CD8-positive, alpha-beta memory T cell (primary cell): ENCODE measurements at places on chromosomes 7 and 10. TPM values are rescaled to one million over a fixed set of nuclear protein-coding genes. Genes with fewer than 3 reads are reported as not detected.

ZNF804B gene
- not detected for total RNA-seq

TUBGCP2 gene
- 67.9 TPM for total RNA-seq

FAM237B gene
- total RNA-seq: not detected

CLIP2 gene
- 2.4 TPM for total RNA-seq

BTBD16 gene
- total RNA-seq: not detected

GRCh38 chr7:124718032-124718766 is 47.4 kb downstream of the GPR37 start:
- no peaks in the 10 kb centered on the region for H3K27me3 ChIP-seq
- no peaks in the 10 kb centered on the region for H3K36me3 ChIP-seq
- no peaks in the 10 kb centered on the region for H3K4me1 ChIP-seq
- H3K27ac ChIP-seq: no peak overlapping the region
- DNase-seq: no peak

DNA sequence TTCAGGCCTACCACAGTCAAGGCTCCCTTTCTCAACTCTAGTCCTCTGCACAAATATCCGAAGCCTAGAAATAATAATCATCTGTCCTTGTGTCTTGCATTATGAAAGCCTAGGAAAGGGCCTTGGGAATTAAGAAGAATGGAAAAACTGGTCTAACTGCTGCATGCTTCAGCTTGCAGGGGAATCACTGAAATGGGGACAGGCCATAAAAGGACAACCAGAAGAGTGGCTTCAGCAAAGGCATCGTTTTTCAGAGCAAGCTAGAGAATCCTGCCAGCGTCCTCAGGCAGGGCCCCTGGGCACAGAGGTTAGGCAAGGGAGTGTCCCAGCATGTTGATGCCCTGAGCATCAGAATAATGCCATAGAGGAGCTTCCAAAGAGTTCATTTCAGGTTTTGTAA is 13.2 kb downstream of the ERVW-1 start:
- no peaks in the 10 kb centered on the region for H3K27me3 ChIP-seq
- H3K4me3 ChIP-seq: no peak overlapping the region
- H3K36me3 ChIP-seq: no peaks in the 10 kb centered on the region
- DNase-seq: no peak
- H3K27ac ChIP-seq: no peak overlapping the region

DNA sequence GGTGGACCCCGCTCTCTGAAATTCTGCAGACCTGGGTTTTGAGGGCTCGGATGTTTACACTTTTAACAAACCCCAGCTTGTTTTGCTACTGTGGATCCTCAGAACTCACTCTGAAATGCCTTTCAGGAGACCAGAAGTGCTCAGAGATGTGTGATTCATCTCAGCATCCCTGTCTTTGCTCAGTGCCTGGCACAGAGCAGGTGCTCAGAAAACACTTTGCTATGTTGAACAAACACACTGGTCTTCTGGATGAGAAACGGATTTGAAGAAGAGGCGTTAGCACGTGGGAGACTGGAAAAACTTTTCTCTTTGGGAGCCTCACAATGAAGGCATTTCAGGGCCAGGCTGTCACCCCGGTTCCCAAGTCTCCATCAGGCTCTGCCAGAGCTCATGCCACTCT is 53.3 kb downstream of the SH3PXD2A start:
- no peaks in the 10 kb centered on the region for H3K36me3 ChIP-seq
- no peaks in the 10 kb centered on the region for H3K27me3 ChIP-seq
- DNase-seq: no peak
- H3K4me1 ChIP-seq: peaks cover 20% of the 10 kb centered on the region
- H3K27ac ChIP-seq: no peak overlapping the region

DNA sequence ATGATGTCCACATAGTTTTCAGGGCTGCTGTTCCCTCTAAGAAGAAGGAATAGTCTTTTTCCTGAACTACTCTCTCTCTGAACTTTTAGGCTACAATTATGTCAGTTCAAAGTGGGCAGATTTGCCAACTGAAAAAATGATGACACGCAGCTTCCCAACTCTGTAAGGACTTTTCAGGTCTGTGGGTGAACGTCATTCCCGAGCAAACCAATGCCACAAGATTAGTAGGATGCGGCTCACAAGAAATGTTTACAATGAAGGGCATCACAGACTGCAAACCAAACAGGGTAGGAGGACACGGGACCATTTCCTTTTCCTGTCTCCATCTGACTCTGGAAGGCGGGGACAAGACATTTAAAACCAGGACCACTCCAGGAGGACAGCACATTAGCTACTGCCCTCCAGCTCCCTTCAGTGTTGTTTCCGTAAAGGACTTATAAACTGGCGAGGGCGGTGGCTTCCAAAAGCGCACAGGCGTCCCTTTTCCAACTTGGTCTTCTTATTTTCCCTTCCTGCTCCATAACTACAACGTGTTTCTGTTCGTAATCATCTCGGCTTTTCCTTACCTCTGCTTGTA is 539 bp upstream of the MKLN1 start:
- no peaks in the 10 kb centered on the region for H3K27me3 ChIP-seq
- no peaks in the 10 kb centered on the region for H3K36me3 ChIP-seq
- H3K4me3 ChIP-seq: peak overlapping the region; percentile 89
- no peak for DNase-seq
- peak overlapping the region; percentile 96 for H3K27ac ChIP-seq

DNA sequence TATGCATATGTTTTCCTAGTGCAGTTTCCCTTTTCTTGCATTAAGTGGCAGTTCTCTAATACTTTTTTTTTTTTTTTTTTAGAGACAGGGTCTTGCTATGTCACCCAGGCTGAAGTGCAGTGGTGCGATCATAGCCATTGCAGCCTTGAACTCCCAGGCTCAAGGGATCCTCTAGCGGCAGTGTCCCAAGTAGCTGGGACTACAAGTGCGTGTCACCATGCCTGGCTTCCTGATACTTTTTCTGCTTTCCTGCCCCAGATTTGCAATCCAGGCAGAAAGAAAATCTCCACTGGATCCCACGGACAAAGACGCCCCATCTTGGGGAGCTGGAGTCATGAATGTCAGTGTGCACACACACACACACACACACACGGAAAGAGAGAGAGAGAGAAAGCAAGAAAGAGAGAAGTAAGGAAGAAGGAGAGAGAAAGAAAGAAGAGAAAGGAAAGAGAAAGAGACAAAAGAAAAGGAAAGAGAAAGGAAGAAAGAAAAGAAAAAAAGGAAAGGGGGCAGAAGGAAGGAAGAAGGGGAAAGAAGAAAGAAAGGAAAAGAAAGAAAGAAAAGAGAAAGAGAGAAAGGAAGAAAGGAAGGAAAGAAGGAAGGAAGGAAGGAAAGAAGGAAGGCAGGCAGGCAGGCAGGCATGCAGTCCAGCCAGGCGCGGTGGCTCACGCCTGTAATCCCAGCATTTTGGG is 37.5 kb upstream of the OCM2 start:
- DNase-seq: no peak
- no peaks in the 10 kb centered on the region for H3K4me1 ChIP-seq
- no peak overlapping the region for H3K27ac ChIP-seq
- H3K4me3 ChIP-seq: no peak overlapping the region

DNA sequence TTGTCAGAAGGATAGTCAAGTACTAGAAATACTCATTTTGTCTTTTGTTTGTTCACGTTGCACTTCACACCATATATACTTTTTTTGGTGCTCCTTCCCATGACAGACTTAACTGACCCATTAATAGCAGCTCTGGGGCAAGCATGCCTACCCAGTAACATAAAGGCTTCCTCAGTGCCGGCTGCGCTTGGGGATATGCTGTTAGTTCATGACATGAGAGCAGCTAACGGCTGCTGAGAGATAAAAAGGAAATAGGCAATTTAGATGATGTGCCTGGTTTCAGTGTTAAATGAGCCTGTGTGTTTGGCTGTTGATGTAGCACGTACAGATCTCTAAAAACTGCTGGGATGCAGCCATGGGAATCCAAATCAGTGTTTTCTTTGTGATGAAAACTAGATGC is 86.4 kb downstream of the TAX1BP1 start:
- peaks cover 3% of the 10 kb centered on the region for H3K36me3 ChIP-seq
- DNase-seq: no peak
- H3K4me3 ChIP-seq: no peak overlapping the region
- no peak overlapping the region for H3K27ac ChIP-seq
- no peaks in the 10 kb centered on the region for H3K27me3 ChIP-seq
- no peaks in the 10 kb centered on the region for H3K4me1 ChIP-seq

- H3K27ac ChIP-seq: no peak overlapping the region
- DNase-seq: no peak
- H3K36me3 ChIP-seq: no peaks in the 10 kb centered on the region
- no peak overlapping the region for H3K4me3 ChIP-seq
- no peaks in the 10 kb centered on the region for H3K27me3 ChIP-seq
- no peaks in the 10 kb centered on the region for H3K4me1 ChIP-seq
These were observed 376.4 kb upstream of the NFE2L3 start for GRCh38 chr7:25775570-25775969.

- H3K27ac ChIP-seq: no peak overlapping the region
- DNase-seq: no peak
- no peaks in the 10 kb centered on the region for H3K27me3 ChIP-seq
- no peaks in the 10 kb centered on the region for H3K36me3 ChIP-seq
These were observed 50.9 kb downstream of the ANK3 start for GRCh38 chr10:60338786-60339185.

- H3K27me3 ChIP-seq: peaks cover 4% of the 10 kb centered on the region
- DNase-seq: no peak
- no peaks in the 10 kb centered on the region for H3K4me1 ChIP-seq
- H3K27ac ChIP-seq: no peak overlapping the region
- H3K36me3 ChIP-seq: no peaks in the 10 kb centered on the region
These were observed 17.0 kb upstream of the RAPGEF5 start for GRCh38 chr7:22373911-22374310.

GRCh38 chr10:77507291-77507880 is 130.2 kb downstream of the KCNMA1 start:
- H3K4me3 ChIP-seq: no peak overlapping the region
- no peak overlapping the region for H3K27ac ChIP-seq

GRCh38 chr10:132309471-132309865 is 1.7 kb upstream of the STK32C start:
- no peak overlapping the region for H3K27ac ChIP-seq
- peaks cover 10% of the 10 kb centered on the region for H3K4me1 ChIP-seq
- DNase-seq: no peak
- H3K4me3 ChIP-seq: no peak overlapping the region
- H3K36me3 ChIP-seq: no peaks in the 10 kb centered on the region

GRCh38 chr7:43753843-43754242 is 4.6 kb upstream of the BLVRA start:
- H3K27ac ChIP-seq: no peak overlapping the region
- H3K36me3 ChIP-seq: no peaks in the 10 kb centered on the region
- H3K27me3 ChIP-seq: no peaks in the 10 kb centered on the region
- H3K4me3 ChIP-seq: no peak overlapping the region
- DNase-seq: no peak
- peaks cover 6% of the 10 kb centered on the region for H3K4me1 ChIP-seq

- H3K4me3 ChIP-seq: no peak overlapping the region
- H3K4me1 ChIP-seq: peaks cover 5% of the 10 kb centered on the region
- no peaks in the 10 kb centered on the region for H3K36me3 ChIP-seq
- no peak for DNase-seq
- no peaks in the 10 kb centered on the region for H3K27me3 ChIP-seq
These were observed 175.2 kb upstream of the ASAH2 start for GRCh38 chr10:50426485-50426884.

DNA sequence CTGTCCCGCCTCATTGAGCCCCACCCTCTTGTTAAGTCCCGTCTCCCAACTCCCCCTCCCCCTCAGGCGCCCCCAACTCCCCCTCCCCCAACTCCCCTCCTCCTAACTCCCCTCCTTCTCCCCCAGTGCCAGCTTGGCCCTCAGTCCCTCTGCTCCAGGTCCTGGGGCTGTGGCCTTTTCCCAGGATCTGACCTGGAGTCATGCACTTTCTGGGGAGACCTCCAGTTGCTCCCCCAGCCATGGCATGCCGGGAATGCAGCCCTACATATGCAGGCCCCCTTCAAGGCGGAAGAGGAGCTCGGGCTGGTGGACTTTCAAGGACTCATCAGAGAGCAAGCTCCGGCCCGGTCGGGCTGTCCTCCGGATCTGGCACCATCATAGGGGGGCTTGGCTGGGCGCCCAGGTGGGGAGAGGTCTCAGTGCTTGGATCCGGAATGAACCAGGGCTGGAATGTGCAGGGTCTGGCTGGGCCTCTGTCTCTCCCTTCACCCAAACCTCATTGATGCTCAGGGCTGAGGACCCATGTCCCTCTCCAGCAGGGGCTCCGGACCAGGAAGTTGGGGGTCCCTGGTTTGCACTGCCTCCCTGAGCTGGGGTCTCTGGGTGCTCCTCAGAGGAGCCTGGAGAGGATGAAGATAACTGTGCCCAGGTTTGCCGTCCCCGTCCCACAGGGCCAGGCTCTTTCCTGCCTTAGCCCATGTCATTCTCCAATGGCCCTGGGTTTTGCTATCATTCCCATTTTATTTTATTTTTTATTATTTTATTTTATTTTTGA is 41.1 kb downstream of the TMEM270 start:
- no peaks in the 10 kb centered on the region for H3K27me3 ChIP-seq
- no peak overlapping the region for H3K27ac ChIP-seq
- no peak overlapping the region for H3K4me3 ChIP-seq
- no peaks in the 10 kb centered on the region for H3K4me1 ChIP-seq
- no peak for DNase-seq
